ENCODE measurements at places on chromosomes 3 and 15.

- no peak for DNase-seq
These were observed 17.6 kb upstream of the LINGO1 start for GRCh38 chr15:77650265-77650664.

DNA sequence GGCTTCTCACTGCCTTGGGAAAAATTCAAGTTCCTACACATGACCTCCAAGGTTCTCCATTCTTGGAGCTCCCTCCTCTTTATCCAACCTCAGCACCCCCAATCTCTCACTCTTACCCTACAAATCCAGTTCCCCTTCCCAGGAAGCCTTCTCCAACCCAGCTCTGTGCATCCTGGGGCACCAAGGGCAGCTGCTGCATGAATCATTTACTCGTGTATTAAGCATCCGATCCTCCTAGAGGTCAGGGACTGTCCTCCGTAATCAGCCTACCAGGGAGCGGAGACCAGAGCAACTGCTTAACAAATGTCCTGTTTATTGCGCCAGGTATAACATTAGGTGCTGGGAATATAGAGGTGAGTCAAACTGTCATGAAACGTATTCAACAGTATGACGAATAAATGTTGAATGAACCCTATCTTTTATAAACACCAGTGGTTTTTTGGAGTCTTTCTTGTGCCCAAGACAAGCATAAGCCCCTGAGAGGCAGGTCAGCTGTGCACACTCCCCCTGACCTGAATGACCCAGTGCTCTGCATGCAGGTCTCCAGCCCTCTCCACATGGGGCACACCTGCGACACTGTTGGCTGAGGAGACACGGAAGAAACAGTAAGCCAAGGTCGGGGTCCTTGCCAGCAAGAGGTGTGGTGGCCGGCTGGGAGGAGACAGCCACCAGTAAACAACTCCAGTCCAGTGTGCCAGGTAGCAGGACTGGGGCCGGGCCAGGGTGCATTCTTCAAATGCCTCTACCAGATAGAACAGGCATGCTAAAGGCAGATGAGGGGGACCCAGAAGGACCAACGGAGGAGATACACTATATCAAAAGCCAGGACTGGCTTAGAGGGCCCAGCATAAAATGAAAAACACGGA lies 27.6 kb downstream of the ANP32A start:
- no peak for DNase-seq

DNA sequence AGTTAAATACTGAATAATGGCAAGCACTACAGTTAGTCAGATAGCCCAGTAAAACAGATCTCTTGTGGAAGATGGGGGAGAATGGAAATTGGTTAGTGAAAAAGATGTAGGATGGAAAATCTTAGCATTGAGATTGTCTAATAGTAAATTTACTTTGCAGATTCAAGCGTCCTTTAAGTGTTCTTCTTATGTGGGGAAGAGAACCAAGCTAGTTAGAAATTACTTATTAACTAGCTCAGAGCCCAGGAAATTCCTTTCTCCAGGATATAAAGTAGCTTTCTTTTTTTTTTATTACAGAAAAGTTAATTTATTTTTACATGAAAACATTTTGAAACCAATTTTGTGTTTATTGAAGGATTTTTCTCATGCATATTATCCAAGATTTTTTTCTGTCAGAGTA lies 36.7 kb downstream of the TIPARP start:
- no peak for DNase-seq

- no peak for DNase-seq
These were observed 180.4 kb upstream of the NR2E3 start for GRCh38 chr15:71629781-71630474.

DNA sequence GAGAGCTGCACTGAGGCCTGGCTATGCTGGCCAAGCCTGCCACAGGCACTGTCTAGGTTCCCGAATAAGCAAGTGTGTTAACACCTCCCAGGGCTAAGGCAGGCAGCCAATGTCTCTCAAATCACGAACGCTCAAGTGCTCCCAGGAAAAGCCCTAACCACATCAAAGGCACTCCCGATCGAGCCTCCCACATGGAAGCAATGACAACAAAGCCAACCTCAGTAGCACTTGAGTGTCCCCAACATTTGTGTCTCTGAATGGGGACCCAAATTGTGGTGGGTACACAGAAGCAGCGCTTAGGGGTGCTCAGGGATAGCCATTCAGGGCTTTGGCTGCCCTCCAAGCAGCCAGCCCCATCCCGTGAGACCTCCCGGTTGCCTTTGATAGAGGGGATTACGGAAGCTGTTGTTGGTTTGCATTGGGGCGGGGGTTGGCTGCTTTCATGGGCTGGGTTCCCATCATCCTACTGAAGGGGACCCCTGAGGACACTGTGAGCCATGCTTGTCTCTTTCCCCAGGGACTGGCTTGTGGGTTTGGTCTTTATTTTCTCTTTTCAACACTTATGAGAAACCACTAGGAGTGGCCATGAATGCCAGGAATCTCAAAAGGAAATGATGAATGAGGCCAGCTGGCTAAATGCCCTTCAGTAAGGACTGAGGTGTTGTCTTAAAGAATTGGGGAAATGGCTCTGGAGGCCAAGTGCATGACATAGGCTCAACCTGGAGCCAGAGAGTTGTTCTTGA lies 234.1 kb upstream of the FEZF2 start:
- no peak for DNase-seq

DNA sequence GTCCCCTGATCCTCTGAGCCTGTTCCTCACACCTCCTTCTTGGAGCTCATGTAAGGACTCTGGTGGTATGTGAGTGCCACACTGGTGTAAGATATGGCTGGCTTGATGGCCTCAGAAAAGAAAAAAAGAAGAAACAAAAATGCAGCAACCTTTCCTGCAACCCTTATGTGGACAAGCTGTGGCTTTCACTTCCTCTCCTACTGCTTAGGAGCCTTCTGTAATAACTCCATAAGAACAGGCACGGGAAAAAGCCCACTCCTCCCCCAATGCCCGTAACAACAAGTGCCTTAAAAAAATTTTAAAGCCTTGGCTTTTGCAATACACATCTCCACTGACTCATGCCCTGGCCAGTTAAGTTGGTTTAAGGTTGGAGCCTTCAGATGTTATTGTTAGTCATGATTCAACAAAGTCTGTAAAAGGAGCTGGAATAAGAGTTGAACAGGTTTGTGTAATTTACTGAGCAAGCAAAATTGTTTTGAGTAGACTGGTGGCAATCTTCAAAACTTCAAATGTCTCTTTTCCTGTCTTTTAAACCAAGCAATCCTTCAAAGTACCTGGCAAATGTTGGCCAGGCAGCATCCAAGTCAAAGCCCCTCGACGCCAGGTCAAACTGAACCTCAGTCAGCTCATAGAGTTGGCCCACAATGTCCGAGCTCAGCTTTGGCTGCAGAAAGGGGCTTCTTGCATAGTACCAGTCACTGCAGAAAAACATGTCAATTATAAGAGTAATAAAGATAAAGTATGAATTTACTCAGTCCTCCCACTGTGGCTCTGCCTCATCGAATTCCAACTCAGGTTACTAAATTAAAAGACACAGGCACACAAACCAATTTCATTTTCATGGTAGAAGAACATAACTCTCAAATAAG lies 22.9 kb downstream of the FYCO1 start:
- DNase-seq: no peak

- DNase-seq: no peak
These were observed 225.1 kb downstream of the NTRK3 start for GRCh38 chr15:88031461-88031860.

DNA sequence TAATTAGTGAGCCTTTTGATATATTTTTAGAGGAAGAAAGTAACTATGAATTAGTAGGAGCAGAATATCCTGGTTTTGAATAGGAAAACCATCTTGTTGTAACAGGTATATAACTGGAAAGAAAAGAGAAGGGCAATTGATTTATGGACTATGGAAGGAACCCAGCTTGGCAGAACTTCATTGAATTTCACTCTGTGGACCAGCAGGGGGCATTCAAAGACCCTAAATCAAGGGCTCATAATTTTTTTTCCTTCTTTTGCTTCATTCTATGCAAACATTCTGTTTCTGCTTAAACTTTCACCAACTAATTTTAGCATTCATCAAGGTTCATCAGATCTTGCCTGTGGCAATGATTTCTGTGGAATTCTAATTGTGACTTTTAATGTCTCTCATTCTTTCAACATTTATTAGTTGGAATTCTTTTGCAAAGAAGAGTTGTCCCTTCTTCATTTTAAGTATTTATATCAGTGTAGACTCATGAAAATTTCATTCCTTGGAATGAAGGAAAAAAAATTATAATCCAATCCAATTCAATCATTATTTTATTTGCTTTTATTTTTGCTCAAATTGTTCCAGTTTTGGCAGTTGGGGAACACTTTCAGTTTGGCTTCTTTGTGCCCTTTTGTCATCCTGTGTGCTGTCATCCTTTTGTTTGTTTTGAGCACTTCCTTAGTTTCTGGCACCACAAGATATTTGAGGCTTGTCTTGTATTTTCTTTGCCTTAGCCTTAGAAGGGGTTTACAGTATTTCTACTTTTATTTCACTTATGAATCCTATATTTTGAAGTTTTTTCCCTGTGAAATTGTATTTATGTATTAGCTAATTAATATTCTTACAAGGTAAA lies 30.4 kb downstream of the NXPE3 start:
- DNase-seq: no peak

DNA sequence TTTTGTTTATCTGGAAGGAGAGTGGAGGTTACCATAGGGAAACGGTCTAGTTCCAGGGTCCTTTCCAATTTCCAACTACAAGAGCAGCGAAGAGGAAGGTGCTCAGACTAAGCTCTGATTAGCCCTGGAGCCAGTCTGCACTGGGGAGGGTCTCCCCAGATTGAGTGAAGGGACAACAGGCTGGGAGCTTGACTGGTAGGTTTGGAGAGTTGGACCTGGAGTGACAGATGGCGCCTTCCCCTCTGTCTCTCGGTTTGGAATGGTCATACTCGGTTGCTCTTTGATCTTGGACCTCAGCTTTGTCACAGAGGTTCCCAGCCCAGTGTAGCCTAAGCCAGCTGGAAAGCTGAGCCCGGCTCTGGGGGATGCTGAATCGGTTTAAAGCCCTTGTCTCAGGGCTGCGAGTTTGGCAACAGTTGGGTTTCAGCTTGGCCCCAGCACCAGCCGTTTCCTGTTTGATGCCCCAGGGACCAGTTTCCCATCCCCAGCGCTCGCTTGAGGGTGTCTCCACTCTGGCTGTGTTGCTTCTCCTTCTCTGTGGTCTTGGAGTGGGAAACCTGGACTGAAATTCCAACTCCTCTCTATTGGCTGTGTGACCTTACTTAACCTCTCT lies 53.1 kb upstream of the ULK4 start:
- peak; percentile 30 for DNase-seq
